ENCODE measurements at places on chromosomes 3 and 15.

- peak; percentile 87 for DNase-seq
Observed at GRCh38 chr15:70033529-70034140, 64.1 kb downstream of the TLE3 start.

GRCh38 chr15:27550635-27551034, 548.5 kb downstream of the OCA2 start:
- no peak for DNase-seq

- DNase-seq = peak; percentile 49
Observed at GRCh38 chr3:143951351-143951971, 20.2 kb upstream of the DIPK2A start.

DNA sequence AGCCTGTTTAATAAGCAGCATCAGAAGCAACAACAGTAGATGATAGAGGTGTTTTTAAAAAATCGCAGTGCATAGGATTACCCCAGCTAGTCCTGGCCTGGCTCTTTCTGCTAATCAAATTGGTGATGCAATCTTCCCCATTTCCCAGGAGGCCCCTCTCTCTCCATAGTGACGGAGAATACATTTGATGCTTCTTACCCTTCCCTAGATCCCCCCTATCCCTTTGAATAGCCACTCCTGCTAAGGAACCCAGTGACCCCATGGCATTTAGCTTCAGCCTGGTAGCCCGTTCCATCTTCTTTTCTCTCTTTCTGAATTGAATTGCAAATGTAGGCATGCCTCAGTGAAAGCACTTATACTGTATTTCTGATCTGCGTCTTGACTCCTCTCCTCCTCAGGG, 223.6 kb upstream of the GAP43 start:
- DNase-seq = no peak

DNA sequence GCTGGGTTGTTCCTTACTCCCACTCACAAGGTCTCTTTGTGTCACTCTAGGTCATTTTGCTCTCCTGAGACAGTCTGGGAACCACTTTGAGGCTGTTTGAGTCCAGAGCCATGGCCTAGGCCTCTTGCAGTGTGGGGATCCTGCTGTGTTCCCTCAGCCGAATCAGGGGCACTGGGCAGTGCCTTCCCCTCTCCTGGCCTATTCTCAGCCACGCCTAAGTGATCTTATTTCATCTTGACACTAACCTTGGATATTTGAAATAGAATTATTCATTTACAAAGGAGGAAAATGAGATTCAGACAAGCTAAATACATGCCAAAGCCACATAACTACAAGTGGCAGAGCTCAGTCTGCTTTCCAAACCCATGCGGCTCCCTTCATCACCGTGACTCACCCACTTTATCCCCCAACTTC, 557.2 kb upstream of the TBL1XR1 start:
- no peak for DNase-seq

DNA sequence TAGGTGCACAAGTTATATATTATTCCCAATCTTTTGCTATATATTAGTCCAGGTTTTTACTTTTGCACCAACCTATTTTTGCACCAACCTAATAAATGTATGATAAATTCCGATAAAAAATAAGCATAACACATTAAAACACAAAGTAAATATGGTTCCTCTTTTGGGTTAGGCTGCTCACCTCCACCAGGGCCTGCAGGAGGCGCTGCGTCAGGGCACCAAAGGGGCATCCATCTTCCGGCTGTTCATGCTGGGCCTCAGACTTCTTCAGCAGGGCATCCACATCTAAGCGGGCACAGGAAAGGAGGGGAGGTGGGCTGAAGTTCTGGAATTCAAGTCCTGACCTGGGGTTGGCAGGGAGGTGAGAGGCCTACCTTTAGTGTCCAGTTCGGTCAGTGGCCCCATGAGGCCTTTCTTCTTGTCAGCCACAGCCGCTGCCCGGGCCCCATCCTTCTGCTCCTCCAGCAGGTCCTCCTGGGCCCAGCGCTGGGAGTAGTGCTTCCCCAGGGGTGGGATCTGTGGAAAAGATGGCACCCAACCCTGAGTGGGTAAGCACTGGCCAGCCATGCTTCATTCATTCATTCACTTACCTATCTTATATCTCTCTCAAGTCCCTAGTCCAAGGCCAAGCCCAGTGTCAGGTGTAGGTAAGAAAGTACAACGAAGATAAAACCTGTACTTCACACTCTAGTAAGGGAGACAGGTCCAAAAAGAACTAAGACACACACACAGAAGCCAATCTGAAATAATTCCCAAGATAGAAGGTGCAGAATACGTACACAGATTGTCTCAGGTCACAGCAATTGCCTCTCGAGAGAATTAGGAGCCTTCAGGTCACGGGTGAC, 5.2 kb downstream of the TADA3 start:
- DNase-seq = no peak

Data from fibroblast of skin of right quadriceps (primary cell).